ENCODE measurements at places on chromosomes 7 and 10.

DNA sequence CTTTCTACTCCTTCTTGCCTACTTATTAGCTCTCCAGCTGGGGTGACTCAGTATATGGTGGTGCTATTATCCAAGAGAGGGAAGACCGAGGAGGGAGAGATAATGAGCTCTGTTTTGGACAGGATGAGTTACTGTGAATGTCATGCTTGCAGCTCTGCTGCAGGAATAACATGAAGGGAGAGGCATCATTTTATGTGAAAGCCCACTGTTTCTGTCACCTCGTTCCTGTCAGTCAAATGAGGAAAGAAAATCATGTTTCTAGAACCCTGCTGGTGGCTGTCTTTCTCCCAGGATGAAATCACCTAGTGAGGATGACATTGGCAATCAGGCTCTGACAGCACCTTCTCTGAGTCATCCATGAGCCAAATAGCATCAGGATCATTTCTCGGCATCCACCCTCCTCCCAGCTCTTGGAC lies 1291.6 kb upstream of the AUTS2 start:
- no peak for DNase-seq

DNA sequence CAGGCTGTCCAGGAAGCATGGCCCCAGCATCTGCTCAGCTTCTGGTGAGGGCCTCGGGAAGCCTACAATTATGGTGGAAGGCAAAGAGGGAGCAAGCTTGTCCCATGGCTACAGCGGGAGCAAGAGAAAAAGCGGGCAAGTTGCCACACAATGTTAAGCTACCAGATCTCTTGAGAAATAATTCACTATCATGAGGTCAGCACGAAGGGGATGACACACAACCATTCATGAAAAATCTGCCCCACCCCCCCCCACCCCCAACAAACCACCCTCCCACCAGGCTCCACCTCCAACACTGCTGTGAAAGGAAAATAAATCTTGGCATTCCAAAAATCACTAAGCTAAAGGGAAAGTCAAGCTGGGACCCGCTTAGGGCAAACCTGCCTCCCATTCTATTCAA lies 545.8 kb upstream of the NRP1 start:
- no peak for DNase-seq

DNA sequence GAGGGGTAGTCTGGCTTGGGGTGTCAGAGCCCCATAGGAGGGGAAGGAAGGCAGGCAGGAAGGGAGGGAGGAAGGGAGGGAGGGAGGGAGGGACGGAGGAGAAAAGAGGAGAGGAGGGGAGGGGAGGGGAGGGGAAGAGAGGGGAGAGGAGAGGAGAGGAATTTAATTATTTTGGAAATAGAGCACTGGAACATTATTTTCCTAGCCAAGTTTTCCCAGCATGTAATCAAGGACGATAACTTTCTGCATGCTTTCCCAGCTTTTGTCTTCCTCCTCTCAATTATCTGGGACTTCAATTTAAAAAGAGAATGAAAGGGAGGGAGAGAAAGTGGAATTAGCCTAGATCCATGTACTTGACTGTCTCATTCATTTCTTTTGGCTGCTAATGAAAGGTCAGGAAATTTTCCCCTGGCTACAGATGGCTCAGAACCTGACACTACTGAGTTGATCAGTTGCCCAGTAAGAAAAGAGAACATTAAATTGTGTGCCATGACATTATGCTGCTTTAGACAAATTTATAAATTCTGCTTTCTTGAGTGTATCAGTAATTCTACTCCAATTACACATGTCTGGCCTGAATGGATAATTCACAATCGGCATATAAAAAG lies 148.8 kb downstream of the LRRC4 start:
- DNase-seq: no peak

GRCh38 chr7:133412942-133413341 lies 160.1 kb downstream of the EXOC4 start:
- no peak for DNase-seq

DNA sequence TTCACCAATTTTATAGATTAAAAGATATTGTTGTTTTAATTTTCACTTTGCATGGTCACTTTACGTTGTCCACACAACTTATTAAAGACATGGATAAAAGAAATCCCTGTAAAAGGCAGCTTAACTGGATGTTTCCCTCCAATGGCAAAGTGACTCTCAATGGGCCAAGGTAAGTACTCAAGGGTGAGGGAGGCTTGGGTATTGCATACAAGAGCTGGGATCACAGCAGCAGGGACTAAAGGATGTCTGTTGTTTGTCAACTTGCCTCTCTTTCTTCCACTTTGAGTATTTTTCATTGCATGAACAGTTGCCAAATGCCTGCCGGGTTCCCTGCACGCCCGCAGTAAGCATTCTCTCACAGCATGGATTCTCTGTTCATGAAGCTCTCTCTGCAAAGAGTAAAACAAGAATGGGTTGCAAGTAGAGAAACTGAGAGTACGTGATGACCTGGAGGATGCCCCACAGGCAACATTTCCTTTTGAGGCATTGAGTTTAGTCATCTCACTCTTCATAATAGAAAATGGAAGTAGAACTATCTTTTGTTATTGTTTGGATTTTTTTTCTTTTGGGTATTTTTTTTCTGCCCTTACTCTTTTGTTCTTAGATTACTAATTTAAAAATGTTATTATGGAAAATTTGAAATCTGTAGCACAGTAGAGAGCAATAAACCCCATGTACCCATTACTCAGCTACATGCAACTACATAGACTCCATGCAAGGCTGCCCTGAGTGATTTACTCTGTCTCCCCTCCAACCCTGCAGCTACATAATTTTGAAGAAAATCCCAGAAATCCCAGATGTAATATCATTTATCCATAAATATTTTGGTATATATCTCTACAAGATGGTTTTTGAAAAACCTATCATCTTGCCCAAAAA lies 26.3 kb downstream of the GPR141 start:
- DNase-seq: no peak

DNA sequence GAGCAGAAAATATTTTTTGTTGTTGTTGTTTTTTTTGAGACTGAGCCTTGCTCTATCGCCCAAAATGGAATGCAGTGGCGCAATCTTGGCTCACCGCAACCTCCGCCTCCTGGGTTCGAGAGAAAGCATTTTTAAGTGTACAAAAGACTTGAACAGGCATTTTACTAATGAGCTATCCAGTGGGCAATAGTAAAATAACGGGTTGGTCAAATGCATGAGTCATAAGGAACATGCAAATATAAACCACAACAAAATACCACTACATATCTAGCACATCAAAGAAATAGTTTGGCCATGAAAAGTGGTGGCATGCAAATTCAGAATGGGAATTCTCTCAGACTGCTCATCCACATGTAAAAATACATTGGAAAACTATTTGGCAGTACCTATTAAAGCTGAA lies 71.7 kb upstream of the TMEM106B start:
- no peak for DNase-seq

- DNase-seq: no peak
These were observed 422.1 kb downstream of the RPS24 start for GRCh38 chr10:78455811-78456210.

- no peak for DNase-seq
These were observed 125.6 kb downstream of the NT5C2 start for GRCh38 chr10:103067484-103067883.

GRCh38 chr10:91635401-91636400 lies 2.8 kb upstream of the PPP1R3C start:
- peak; percentile 58 for DNase-seq

DNA sequence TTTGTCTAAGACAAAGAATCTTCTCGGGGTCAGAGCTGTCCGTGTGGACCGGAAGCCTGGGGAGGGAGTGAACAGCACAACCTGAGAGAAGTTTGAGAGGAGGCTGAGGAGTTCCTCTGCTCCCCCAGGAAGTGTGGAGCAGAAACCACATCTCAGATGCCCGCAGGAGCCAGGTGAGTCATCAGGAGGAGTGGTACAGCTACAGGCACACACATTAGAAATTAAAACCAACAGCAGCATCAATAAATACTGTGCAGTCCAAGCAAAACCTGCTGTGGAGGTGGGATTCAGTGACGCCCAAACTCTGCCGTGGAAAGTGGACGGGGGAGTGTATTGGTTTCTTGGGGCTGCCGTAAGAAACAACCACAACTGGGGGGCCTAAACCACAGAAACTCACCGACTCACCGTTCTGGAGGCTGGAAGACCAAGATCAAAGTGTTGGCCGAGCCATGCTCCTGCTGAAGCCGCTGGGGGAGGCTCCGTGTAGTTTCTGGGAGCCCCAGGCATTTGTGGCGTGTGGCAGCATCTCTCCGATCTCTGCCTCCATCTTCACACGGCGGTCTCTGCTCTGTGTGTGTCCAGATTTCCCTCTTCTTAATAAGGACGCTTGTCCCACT lies 31.2 kb upstream of the GARS1 start:
- no peak for DNase-seq

DNA sequence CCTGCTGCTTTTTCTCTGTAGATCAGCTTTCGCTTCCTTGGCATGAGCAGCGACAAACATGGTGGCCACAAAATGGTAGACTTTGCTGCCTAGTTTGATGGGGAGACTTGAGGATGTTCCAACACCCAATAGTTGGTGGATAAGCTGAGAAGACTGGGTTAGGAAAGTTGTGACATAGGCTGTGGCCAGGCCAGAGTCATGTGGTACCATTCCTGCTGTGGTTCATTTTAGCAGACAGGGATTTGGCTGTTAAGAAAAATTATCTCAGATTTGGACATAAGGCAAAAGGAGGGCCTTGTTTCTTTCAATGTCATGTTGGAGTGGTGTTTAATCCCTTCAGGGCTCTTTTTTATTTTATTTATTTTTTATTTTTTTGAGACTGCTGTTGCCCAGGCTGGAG lies 26.6 kb upstream of the FAM180A start:
- no peak for DNase-seq

DNA sequence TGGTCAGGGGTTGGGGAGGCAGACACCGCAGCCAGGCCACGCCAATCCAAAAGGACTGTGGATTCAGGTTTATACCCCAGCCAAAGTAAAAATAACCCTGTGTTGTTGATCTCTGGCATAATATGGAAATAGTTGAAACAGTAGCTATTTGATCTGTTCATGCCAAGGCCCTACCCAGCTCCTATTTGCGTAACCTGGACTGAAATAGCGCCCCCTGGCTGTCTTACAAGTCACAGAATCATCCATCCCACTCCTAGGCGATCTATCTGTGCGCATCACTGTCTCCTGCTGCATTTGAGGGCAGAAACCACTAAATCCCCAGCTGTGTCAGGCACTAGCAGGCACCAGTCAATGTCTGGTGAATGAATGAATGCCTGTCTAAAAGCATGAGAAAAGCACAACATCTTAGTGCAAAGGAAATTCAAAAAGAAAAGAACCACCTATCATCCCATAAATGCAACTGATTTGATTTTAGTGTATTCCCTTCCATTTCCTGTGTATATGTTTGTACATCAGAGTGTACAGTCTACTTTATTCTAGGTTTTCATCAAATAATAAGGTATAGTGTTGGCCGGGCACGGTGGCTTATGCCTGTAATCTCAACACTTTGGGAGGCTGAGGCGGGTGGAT lies 160.0 kb downstream of the SLIT1 start:
- peak; percentile 58 for DNase-seq

GRCh38 chr7:90384433-90384832 lies 18.8 kb upstream of the CLDN12 start:
- DNase-seq: no peak

DNA sequence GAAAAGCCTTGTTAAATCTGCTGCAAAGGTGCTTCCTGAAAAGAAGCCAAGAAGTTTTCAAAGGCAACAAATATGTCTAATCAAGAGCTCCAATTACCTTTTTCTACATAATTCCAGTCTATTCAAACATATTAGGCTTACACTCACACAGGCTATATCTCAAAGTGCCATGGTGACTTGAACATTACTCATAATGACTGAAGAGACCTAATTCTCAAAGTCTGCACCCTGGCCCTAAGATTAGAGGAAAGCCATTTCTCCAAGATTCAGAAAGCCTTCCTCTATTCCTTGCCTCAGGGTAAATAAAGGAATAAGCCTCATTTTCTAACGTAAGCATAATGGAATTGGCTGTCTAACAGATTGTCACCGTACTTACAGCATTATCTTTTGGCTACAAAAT lies 78.3 kb upstream of the THSD7A start:
- DNase-seq: no peak

DNA sequence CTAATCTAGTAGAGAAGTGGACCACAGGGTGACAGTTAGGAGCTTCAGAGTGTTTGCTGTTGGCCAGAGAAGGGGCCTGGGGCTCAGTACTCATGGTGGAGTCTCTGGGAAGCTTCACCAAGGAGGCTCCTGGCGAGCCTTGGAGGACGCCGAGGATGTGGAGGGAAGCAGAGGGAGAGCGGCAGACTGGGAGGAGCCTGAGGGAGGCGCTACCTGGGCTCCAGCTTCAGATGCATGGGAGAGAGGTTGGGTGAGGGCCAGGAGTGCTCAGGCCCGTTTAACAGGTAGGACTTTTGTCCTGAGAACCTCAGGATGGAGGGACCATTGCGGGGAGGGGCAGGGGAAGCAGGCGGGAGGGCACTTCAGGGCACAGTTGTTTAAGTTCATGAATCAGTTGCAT lies 24.2 kb downstream of the DOCK1 start:
- DNase-seq: no peak
